ENCODE measurements at places on chromosomes 1 and 21.

GRCh38 chr1:172708452-172708851, 49.5 kb downstream of the FASLG start:
- DNase-seq, result no peak

DNA sequence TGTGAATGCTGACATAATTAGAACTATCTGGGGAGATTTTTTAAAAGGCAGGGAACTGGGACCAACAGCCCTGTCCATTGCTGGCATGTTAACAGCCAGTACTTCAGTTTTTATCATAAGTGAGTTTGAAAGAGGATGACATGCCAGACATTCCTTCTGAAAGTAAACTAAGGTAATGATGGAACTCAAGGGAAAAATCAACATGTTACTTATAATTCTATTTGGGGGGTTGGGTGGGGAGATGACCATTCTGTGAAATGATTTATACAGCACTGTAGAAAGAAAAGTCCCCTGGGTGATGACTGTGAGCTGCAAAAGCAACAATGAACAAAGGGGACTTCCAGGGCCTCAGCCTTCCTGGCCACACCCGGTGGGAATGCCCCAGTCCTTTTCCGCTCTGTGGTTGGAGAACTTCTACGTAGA, 5.4 kb upstream of the LAMC2 start:
- DNase-seq, result peak; percentile 13

- no peak for DNase-seq
Observed at GRCh38 chr1:164838786-164839185, 279.8 kb downstream of the PBX1 start.

DNA sequence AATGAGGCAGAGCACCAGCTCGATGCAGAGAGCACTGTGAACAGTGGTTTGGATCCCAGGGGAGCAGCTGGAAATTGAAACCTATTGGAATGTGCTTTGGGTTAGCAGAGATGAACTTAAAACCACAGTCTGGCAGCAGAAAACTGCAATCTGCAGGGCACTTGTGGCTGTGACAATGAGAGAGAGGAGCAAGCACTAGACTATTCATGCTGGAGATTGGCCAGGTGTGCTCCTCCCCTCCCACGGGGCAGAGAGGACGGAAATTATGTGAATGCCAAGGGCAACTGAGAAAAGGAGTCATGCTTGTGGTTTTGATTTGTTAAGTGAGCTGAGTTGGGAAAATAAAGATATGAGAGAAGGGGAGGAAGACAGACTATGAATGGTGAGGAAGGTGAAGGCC, 38.1 kb downstream of the HSD3B2 start:
- no peak for DNase-seq

- no peak for DNase-seq
Observed at GRCh38 chr1:174922121-174922520, 77.6 kb upstream of the CACYBP start.

DNA sequence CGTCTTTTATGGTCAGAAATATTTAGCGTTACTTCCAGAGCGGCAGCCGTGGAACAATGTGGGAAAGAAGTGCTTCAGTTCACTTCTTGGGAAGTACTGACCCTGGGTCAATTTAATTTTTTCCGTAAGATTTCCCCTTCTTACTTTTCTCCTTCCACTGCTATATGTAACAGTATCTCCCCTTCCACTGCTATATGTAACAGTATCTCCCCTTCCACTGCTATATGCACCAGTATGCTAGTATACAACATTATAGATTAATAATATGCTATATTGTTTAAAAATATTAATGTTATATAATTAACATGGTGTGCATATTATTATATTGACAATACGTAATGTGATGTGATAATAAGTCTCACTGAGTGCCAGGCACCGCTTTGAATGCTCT, 69.7 kb upstream of the ERG start:
- no peak for DNase-seq
